LoVo (cell line): ENCODE measurements at places on chromosomes 11 and 22.
A peak's percentile ranks its signal among the peaks of the same experiment; 100 is the strongest.

- DNase-seq = no peak
These were observed 6.4 kb upstream of the JAM3 start for GRCh38 chr11:134062265-134063123.

DNA sequence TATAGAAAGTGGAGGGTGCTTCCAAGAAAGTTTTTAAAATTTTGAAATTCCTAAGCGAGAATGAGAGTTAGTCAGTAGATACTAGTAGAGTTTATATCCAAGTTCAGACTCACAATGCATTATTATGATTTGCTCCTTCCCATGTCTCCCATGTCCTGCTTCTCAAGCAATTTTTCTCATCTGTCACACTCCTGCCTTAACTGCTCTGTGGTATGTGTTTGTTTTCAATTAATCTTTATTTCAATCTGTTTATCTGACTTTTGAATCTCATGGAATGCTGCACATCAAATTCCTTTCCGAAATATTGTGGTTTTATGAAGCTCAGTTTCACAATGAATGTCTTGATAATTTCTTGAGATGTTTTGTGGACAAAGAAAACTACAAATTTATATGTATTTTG lies 18.1 kb downstream of the THY1 start:
- DNase-seq = no peak

GRCh38 chr22:18032455-18033101 lies 8.2 kb upstream of the MICAL3 start:
- DNase-seq = peak; percentile 74

DNA sequence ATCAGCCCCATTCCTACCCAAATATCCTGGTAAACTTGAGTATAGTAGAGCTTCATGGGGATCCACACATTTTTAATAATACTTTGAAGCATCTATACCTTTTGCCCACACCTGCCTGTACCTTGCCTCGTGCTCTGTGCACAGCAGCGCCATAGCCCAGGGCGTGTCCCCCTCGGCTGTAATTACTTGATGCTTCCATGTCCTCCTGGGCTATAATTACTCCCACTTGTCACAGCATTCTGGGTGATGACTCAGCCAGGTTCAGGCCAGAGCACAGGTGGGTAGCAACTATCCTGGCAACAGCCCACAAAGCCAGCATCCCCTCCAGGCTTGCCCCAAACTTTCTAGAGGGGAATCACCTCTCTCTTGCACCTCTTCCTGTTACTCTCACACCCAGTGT lies 23.7 kb upstream of the SLC36A4 start:
- no peak for DNase-seq

DNA sequence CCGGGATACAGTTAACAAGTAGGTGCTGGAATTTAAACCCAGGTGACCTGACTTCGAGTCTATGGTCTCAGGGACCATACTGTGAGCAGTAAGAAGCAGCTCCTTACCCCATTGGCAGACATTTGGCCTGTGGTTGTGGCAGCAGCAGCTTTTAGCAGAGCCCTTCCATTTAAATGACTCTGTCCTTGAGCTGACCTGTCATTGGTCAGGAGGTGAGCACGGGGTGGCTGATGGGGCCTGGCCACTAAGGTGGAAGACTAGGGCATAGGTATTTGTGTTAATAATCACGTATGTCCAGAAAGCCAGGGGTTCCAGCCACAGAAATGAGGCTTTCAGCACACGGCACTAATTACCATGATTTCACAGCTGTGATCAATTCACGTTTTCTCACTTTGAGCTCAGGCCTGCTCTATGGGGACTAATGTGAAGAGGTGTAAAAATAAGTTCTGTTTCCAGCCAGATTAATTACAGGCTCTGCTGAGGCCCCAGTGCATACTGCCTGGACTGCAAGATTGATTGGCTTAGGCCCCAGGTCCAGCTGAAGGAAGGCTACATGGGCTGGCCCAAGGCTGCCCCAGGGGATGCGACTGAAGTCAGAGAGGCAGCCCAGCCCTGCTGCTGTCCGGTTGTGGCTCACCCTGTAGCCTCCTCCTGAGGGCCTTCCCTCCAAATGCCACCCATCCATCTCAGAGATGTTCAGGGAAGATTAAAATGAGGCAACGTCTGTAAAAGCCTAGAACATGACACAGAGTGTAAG lies 76.0 kb downstream of the FDX1 start:
- DNase-seq = no peak

DNA sequence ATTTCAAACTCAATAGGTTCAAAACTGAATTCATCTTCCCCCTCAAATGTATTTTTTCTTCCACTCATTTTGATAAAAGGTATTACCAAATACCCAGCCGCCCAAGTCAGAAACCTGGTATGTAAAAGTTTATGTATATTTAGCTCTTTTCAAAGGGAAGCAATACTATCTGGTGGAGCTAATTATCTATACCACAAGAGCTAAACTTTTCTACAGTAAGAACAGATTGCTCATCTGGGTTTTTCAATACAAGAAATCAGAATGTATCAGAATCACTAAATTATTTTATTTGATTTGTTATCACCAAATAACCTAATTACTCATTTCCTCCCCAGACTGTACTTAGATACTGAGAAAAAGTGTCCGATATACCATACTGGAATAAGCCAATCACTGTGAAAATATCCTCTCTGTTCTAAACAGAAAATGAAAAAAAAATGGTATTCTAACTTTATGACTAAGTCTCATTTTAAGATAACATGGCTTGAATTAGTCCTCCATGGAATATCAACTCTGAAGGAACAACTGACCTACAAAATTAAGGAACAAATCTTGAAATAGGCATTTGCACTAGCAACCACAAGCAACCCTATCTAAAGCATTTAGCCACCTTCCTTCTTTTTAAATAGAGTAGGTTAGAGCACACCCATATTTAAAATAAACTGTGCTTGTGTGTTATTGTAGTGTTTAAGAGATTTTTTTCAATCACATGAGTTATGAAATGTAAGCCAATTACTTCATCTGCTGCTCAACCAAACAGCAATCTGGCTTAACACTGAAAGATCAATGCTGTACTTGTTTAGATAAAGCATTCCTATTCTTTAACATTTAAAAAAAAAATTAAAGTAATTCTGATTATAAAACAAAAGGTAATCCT lies 35.0 kb downstream of the RDX start:
- DNase-seq = no peak

GRCh38 chr22:38927033-38927781 lies 30.2 kb upstream of the APOBEC3A start:
- DNase-seq = no peak
